Activated CD4-positive, alpha-beta T cell treated with anti-CD3 and anti-CD28 coated beads, Interleukin-2, amount 50 U/mL, for 4 hours (primary cell): ENCODE measurements at places on chromosomes 13 and 19.

DNA sequence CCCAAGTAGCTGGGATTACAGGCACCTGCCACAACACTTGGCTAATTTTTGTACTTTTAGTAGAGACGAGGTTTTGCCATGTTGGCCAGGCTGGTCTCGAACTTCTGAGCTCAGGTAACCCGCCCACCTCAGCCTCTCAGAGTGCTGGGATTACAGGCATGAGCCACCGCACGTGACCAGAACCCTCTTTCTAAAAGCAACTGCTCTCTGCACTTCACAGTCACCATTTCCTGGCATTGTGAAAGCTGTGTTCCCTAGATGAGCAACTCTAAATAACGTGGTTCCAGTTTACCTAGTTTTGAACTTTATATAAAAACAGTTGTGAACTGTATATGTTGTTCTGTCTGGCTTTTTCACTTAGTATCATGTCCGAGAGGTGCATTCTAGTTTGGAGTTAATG lies 152.9 kb downstream of the SIPA1L3 start:
- DNase-seq, result peak; percentile 8

DNA sequence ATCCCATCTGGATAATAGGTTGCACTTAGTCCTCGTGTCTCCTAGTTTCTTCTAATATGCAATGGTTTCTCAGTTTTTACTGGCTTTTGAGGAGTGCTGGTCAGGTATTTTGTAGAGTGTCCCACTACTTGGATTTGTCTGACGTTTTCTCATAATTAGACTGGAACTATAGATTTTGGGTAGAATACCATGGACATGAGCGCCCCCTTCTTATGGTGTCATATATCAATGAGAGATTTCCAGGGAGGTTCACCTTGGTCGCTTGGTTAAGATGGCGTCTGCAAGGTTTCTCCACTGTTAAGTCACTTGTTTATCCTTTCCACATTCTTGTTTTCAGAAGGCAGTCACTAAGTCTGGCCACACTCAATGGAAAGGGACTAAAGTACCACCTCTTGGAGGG lies 6.7 kb downstream of the SOHLH2 start:
- DNase-seq, result no peak

DNA sequence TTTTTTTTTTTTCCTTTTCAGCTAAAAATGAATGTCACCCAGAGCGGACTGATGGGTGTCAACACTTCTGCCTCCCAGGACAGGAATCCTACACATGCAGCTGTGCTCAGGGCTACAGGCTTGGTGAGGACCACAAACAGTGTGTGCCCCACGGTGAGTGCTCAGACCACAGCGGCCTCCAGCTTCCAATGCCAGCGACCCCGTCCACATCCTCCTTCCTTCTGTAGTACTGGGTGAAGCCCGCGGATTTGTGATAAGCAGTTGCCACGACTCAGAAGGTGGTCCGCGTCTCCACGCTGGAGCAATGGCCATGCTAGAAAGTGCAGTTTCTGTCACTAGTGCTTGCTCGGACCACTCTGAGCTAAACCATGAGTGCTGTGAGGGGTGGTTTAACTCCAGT lies 6.0 kb downstream of the PROZ start:
- DNase-seq, result no peak

- DNase-seq, result no peak
These were observed 78.3 kb downstream of the TSHZ3 start for GRCh38 chr19:31270897-31271296.

GRCh38 chr19:6516659-6517291 lies 14.1 kb upstream of the TNFSF9 start:
- peak; percentile 90 for DNase-seq

DNA sequence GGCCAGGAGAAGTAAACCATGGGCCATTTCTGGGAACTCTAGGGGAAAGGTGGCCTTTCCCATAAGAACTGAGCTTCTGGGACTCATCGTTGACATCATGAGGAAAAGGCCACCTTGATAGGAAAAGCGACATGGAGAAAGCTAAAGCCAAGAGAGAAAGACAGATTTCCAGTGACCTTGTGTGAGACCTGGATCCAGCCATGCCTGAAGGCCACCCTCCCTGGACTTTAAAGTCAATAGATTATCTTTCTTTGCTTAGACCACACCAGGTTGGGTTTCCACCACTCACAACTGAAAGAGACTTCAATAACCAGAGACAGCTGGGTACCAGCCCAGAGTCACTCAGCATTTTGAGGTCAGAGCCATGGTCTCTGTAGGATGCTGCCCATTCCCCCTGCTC lies 3.5 kb downstream of the CYP4F2 start:
- no peak for DNase-seq
